ENCODE measurements at places on chromosomes 4 and X. TPM values are rescaled to one million over a fixed set of nuclear protein-coding genes. Genes with fewer than 3 reads are reported as not detected.

MAGEC2 gene
- not detected for total RNA-seq

SSX3 gene
- total RNA-seq, result not detected

BEX5 gene
- not detected for total RNA-seq

SRPK3 gene
- total RNA-seq, result 0.40 TPM

RHOXF1 gene
- not detected for total RNA-seq

ELK1 gene
- 7.4 TPM for total RNA-seq

GRCh38 chr4:186823989-186824388 lies 100.3 kb upstream of the FAT1 start:
- DNase-seq, result no peak

GRCh38 chrX:66023385-66024091 lies 16.3 kb downstream of the VSIG4 start:
- DNase-seq, result no peak

- no peak for DNase-seq
Observed at GRCh38 chrX:143058120-143058519, 32.4 kb downstream of the SPANXN4 start.

- DNase-seq, result no peak
Observed at GRCh38 chr4:3732076-3733028, 33.8 kb upstream of the ADRA2C start.

DNA sequence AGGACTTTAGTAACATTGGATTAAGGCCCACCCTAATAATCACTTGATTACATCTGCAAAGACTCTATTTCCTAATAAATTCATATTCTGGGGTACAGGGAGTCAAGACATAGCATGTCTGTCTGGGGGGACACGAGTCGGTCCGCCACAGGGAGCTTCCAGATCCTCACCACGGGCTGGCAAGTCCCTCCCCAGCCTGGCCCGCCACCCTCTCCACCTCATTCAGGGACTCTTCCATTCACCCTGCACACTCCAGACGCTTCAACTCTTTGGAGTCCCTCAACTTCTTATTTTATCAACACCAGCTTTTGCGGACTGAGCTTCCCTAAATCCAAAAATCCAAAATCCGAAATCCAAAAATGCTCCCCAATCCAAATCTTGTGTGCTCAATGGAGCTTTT lies 71.2 kb downstream of the DCTD start:
- no peak for DNase-seq

- no peak for DNase-seq
Observed at GRCh38 chrX:101564651-101565050, 14.3 kb downstream of the ARMCX1 start.

- peak; percentile 68 for DNase-seq
Observed at GRCh38 chrX:119004920-119005524, 30.6 kb downstream of the LONRF3 start.

GRCh38 chr4:3399277-3400194 lies 42.2 kb upstream of the HGFAC start:
- no peak for DNase-seq

DNA sequence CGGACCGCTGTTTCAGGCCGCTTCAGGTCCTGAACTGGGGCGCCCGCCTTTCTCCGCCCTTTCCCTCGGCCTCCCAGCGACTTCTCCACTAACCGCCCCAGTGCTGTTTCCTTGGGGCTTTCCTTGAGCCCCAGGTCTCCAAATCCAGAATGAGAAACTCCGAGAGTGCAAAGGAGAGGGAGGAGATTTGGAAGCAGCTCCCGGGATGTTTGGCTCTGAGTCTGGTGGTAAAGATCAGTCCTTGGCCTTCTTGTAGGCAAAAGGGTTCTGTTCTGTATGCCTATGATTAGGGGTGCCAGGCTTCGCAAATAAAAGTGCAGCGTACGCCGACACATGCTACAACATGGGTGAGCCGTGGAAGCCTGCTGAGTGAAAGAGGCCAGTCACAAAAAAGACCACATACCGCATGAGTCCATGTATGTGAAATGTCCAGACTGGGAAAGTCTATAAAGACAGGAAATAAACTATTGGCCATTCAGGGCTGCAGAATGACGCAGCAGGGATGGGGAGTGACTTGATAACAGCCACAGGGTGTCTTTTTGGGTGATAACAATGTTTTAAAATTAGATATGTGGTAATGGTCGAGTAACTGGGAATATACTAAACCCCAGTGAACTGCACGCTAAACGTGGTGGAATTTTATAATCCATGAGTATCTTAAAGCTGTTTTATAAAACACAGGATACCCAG lies 99.8 kb downstream of the TRAPPC11 start:
- DNase-seq, result no peak

- no peak for DNase-seq
Observed at GRCh38 chrX:139844163-139844562, 88.7 kb downstream of the ATP11C start.

DNA sequence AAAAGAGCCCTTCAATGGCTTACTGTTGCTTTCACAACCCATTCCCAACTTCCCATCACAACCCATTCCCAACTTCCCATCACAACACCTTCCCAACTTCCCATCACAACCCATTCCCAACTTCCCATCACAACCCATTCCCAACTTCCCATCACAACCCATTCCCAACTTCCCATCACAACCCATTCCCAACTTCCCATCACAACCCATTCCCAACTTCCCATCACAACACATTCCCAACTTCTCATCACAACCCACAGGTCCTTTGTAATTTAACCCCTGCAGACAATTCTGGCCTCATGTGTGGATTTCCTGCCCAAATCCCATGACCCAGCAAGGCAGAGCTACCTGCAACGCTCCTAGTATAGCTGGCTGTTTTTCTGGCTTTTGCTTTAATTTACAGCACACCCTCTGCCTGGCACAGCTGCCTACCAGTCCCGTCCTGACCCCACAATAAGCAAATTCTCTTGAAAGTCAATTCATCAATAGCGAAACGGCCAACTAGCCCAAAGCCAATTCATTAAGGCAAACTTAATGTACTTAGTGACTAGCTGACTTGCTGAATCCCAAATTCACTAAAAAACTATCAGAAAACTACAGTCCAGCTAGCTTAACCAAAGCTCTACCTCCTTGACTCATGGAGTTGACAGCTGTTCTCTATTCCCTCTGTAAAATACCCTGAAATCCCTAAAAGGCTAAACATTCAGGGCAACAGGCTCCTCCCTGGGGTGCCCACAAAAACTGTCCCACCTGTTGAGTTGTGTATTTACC lies 75.6 kb downstream of the AFAP1 start:
- DNase-seq, result no peak

GRCh38 chrX:79110731-79111130 lies 33.8 kb upstream of the GPR174 start:
- no peak for DNase-seq
